WERI-Rb-1 (cell line): ENCODE measurements at places on chromosomes 7 and 10.

DNA sequence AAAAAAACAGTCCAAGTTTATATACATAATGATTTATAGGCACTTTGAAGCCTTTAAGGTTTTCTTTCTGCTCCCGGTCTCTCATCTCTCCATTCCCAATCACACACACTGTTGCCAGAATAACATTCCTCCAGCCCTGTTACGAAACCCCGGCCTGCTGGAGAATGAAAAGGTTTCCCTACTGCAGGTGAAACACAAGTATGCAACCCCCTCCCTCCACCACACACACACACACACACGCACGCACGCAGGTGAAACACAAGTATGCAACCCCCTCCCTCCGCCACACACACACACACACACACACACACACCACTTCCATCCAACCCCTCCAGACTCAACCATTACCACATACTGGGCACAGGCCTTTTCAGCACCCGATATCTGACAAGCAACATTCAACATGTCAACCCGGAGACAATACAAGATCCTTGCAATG is 87.5 kb downstream of the PARD3 start:
- DNase-seq = no peak

DNA sequence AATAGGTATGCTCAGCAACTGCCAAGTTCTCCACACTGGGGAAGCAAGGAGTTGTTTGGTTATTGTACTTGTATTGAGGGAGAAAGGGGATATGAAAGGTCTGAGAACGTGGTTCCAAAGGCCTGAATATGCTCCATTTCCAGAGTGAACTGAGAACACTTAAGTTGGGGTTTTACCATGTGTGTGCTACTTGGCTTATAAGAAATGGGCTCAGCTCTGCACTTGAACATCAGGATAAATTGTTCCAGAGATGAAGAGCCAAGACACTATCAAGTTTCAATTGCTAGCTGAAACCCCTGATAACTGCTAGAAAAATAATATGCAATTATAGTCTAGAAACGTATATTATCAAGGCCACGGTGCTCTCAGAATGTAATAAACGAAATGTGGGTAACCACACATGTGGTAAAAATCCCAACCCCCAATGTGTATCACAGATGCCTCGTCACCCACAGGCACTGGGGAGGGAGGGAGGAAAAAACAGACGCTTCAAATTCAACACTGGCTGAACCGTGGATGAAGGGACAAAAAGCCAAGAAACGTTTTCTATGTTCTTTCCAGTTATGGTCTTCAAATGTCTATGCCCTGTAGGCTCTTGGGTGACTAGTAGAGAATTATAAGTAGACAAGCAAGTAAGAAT is 16.3 kb downstream of the ELMO1 start:
- no peak for DNase-seq

GRCh38 chr7:104906032-104906431 is 108.0 kb upstream of the KMT2E start:
- DNase-seq = no peak

DNA sequence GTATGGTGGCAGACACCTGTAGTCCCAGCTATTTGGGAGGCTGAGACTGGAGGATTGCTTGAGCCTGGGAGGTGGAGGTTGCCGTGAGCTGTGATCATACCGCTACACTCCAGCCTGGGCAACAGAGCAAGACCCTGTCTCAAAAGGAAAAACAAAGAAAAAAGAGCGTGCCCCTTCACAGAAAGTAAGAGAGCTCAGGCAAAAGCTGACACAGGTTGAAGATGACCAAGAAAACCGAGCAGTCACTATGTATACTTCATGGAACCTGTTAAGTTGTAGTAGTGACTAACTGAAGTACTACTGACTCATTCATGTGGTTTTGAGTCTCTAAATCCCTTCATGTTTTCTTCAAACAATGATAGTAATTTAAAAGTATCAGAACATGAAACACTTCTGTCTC is 1.2 kb upstream of the PRRT4 start:
- no peak for DNase-seq

DNA sequence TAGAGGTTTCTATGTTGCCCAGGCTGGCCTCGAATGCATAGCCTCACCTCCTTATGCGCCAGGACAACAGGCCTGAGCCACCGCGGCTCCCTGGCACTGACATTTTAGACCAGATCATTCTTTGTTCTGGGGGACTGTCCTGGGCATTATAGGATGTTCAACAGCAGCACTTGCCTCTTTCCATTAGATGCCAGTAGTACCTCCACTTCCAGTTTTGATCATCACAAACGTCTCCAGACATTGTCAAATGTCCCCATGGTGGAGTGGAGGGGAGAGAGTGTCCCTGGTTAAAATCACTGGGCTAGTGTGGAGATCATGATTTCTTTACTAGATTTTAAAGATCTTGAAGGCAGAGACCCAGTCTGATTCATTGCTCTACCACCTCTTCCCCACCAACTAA is 125.2 kb upstream of the MKLN1 start:
- no peak for DNase-seq

GRCh38 chr7:49038821-49039358 is 114.5 kb downstream of the CDC14C start:
- DNase-seq = no peak

DNA sequence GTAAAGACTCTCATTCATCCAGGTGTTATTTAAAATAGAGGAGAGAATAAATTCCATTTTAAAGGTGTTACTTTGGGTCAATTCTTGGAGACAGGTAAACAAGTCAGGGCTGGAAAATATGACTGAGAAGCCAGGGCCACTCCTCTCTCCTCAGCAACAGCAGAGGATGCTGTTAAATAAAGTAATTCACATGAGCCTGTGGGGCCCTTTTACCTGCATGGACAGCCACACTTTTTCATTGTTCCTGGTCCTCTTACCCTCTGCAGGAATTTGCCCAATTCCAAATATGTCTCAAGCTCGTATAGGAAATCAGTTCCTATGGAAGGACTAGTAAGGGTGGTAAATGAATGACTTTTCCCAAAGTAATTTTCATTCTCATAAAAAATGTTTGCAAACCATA is 420.1 kb upstream of the KLF6 start:
- no peak for DNase-seq

DNA sequence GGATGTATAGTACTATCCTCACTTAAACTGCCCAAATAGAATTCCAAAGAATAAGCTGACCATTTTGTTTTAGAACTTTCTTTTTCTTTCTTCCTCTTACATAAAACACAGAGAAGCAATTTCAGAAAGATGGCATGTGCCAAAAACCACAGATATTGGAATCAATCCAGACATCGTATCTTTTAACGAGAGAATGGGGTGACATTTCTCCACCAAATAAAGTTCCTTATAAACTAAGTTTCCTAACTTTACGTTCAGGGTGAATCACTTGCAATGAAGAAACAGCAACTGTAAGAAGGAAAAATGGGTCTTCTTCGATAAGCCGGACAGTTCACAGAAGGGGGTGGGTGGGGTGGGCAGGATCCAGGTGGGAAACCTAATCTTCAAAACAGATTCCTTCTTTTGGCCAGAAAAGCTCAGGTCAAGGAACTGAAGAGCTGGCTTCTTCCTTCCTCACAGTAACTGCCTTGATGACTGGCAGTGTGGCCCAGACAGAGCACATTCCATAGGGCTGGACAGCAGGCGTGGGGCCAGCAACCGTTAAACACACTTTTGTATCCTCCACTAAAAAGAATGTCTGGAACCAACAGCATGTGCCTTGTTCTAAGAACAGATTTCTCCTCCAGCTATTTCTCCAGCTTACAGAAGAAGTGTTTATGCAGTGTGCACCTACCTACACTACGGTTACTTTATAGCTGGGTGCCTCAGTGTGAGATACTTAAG is 31.5 kb downstream of the CREB3L2 start:
- DNase-seq = no peak

DNA sequence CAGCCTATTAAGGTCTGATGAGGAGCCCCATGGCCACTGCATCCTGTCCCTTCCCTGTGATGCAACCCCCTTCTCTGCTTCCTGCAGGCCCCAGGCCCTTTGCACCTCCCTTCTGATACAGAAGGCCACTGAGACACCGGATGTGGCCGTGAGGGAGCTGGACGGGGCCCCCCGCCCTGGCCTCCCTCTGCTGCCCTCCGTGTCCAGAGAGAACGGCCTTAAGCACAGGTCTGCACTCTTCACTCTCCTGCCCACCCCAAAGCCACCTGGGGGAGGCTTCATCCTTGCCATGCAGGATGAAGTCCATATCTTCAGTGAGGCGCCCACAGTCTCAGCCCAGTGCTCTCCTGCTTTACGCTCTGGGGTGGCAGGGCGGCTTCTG is 86.9 kb upstream of the GNA12 start:
- DNase-seq = no peak

DNA sequence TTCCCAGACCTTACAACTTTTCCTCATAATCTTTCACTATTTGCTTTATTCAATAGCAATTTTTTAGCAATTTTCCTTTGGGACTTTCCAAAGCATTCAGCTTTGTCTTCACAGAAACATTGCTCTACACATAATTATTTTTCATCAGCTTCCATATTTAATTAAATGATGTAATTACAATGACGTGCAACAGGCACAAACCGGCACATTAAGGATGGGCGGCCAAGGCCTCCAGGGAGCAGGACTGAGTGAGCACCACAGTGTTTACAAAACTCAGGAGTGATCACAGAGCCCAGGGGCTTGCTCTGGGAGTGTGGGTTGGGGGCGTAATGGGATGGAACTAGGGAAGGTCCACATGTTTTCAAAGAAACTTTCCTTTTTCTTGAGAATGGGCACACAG is 69.8 kb downstream of the MAD1L1 start:
- no peak for DNase-seq

GRCh38 chr7:73512018-73512780 is 9.9 kb downstream of the BAZ1B start:
- DNase-seq = no peak

DNA sequence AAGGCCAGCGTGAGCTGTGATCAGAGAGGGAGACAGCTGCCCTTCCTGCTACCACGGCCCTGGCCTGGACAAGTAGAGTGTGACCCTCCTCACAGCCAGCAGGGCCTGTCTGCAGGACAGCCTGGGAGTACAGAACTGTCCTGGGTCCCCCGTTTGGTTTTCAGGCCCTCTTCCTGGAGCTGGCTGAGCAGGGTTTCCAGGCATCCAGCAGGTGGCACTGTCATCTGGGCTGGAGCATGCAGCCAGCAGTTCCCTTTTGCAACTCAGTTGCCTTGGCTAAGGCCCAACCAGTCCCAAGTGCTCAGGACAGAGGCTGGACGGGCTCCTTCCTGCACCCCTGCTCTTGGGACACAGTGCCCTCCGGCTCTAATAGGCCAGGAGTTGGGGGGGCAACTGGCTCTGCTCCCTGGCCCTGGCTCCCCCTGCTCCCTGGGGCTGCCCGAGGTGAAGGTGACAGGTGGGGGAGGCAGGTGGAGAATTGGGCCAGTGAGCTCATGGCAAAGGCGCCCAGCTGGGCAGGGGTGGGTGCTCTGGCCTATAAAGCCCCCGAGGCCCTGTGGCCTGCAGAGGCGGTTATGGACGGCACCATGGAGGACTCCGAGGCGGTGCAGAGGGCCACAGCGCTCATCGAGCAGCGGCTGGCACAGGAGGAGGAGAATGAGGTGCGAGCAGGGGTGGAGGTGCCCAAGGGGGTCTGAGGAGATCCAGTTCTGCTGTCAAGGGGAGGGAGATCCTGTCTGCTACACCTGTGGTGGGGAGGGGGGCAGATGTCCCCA is at the start of gene ANKRD2:
Gene ANKRD2, plus strand, starts transcription at position 566 of the 776 bp plus-strand sequence. Its CDS starts 10 bp downstream, at position 576.
- DNase-seq = peak; percentile 77

GRCh38 chr7:152176797-152177196 is 151.3 kb downstream of the GALNT11 start:
- no peak for DNase-seq

- DNase-seq = peak; percentile 35
Observed at GRCh38 chr7:124550036-124550435, 215.6 kb downstream of the GPR37 start.

DNA sequence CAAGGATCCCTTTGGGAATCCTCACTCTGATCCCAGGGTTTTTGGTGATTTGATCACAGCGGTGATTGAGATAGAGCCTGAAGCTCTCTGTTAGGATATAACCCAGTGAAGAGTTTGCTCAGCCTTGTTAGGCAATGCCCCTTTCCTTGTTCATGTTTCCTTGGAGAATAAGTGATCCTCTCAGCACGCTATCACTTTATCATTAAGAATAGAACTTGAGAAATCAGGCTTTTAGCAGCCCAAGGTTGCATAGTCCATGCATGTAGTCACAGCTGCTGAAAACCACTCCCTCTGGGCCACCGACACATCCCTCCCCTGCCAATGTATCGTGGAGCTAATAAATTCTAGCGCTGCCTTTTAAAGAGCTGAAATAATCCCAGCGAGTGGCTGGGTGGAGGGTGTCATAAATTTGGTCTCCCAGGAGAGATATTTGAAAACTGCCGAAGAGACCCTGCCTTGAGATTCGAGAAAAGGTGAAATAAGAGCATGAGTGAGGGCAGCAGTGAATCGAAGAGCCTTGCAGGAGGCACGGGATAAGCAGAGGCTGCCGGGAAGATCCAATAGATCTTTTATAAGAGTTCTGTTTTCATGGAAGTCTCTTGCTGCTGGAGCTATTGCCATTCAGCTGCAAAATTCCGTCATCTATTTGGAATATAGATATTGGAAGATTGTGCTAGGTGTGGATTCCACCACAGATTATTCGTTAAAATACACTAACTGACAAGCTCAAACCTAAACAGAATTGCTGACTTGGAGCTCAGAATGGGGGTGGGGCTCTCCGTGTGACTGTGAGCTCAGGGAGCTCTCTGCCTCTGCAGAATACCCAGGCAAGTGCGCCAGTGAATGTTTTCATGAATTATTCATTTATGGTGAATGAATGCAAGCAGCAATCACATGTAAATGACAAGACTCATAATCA is 249.8 kb downstream of the TRIL start:
- DNase-seq = no peak

GRCh38 chr7:150968734-150969372 is 9.3 kb downstream of the KCNH2 start:
- DNase-seq = no peak

DNA sequence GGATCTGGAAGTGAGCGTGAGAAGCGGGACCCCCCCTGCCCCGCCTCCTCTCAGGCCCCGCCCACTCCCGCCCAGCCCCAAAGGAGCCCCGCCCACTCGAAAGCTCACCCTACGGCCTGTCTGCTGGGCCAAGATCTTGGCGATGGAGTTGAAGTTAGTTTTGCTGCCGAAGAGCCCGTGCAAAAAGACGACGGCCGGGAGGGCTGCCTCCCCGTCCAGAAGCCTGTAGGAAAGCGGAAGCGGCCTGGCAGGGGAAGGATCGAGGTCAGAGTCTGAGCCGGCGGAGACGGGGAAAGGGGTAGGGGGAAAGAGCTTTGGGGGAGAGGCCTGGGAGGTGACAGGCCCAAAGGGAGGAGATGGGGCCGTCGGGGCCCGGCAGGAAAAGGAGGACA is 386 bp downstream of the ABHD11 start:
- DNase-seq = peak; percentile 59

DNA sequence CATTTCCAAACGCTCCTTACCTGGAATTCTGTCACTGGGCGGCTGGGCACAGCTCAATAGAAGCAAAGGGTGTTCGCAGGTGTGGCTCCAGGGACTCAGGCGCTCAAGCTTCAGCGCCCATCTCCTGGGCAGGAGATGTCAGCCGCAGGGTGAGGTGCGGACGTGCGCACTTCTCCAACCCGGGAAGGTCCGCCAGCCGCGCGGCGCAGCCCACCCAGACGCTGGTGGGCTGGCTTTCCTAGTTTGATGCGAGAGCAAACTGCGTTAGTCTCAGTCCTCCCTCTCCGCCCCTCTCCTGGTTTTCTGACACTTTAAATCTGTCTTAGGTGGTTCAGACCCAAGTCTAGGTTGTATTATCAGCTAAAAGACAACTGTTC is 267 bp downstream of the CALCR start:
- no peak for DNase-seq

- no peak for DNase-seq
Observed at GRCh38 chr7:139680676-139681462, 96.9 kb downstream of the HIPK2 start.
